DMS153 (cell line): ENCODE measurements at places on chromosomes 16 and 17.

DNA sequence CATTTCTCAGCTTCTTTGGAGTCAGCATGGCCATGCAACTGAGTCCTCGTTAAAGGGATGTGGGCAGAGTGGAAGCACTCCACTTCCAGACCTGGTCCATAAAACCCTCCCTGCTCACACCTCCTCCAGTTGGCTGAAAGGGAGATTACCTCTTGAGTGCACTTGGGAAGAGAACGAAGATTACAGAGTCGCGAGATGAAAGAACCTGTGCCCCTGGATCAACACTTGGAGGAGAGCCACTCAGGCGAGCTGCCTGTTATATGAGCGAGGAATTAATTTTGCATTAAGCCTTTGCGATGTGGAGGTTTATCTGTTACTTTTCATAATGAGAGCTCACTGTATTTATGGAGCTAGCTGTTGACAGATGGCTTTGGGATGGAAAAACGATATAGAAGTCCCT is 147.9 kb downstream of the MAF start:
- DNase-seq: no peak

DNA sequence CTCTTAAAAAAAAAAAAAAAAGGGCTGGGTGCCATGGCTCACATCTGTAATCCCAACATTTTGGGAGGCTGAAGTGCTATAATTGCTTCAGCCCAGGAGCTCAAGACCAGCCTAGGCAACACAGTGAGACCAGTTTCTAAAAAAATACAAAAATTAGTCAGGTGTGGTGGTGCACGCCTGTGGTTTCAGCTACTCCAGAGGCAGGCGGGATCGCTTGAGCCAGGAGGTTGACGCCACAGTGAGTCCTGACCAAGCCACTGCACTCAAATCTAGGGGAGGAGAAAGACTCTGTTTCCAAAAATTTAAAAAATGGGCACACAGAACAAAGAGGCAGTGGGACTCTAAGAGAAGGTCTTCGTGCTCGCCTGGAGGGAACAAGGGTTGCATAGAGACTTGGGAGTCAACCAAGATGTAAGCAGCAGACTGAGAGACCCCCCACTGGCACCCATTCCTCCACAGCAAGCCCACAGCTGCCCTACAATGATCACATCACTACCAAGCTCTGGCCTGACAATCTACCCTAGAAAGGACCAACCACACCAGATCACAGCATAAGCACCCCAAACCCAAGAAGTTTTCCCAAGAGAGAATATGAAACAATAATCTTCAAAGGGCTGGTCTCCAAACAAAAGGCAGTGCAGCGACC is 121.6 kb downstream of the ANKRD11 start:
- no peak for DNase-seq

DNA sequence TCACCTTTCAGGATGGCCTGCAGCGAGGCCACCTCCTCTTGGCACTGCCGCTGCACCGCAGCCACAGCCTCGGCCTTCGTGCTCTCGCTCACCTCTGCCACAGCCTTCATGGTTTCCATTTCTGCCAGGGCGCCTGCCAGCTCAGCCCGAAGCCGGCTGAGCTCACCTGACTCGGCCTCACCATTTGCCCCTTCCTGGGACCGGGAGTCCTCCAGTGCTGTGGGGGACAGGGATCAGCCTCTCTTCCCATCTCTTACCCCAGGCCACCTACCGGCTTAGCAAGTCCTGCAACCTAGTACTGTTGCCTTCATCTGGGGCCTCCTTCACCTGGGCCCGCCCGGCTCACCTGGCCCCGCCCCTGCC is 658 bp downstream of the RABEP2 start:
- no peak for DNase-seq

GRCh38 chr17:13940858-13941665 is 128.2 kb upstream of the COX10 start:
- no peak for DNase-seq

- DNase-seq: no peak
These were observed 19.4 kb downstream of the UNC45B start for GRCh38 chr17:35167046-35167445.

GRCh38 chr16:71622088-71622487 is 3.9 kb upstream of the MARVELD3 start:
- no peak for DNase-seq

DNA sequence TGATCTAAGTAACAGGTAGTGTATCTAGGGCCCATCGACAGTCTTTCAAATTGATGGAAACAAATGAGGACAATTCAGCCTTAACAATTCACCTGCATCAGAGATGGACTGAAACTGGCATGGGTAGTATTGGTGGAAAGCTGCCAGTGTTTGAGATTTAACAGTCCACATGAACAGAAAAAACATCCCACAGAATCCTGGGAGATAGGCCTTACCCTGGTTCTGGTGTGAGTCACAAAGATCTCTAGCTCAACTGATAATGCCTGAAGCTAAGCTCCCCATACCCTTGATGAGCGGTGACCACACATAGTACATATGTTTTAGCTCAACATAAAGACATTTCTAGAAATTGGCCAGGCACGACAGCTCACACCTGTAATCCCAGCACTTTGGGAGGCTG is 21.9 kb downstream of the CRK start:
- no peak for DNase-seq

- no peak for DNase-seq
These were observed 83.3 kb downstream of the RMI2 start for GRCh38 chr16:11428623-11428953.

DNA sequence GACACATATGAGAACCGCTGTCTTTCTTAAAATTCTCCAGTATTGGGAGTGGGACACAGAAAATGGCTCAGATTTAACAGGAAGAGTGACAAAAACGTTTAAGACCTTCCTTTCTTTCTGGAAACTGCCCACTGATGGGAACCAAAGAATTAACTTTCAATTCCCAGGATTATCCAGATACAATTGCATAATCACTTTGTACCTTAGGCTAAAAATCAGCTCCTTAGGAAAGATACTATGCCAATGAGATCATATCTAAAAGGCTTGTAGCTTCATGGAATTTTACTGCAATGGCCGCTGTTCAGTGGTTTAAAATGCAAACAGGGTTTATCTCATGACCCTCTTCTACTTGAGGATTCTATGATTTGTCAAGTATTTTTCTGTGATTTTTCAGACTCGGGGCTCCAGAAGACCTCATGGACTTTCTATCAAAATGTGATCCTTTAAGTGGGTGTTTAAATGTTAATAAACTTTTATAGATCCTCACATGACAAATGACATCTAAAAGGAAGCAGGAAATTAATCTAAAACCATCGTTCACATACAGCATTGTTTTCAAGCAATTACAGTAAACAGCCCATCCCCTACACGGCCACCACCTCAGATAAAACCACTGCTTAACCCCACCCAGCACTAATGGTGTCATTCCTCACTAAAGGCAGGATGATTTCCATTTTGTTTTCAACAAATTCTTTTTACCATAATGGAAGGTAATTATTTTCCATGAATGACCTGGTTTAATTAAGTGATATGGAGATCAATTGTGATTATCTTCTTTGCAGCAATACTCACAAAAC is 31.6 kb upstream of the ERN1 start:
- no peak for DNase-seq

DNA sequence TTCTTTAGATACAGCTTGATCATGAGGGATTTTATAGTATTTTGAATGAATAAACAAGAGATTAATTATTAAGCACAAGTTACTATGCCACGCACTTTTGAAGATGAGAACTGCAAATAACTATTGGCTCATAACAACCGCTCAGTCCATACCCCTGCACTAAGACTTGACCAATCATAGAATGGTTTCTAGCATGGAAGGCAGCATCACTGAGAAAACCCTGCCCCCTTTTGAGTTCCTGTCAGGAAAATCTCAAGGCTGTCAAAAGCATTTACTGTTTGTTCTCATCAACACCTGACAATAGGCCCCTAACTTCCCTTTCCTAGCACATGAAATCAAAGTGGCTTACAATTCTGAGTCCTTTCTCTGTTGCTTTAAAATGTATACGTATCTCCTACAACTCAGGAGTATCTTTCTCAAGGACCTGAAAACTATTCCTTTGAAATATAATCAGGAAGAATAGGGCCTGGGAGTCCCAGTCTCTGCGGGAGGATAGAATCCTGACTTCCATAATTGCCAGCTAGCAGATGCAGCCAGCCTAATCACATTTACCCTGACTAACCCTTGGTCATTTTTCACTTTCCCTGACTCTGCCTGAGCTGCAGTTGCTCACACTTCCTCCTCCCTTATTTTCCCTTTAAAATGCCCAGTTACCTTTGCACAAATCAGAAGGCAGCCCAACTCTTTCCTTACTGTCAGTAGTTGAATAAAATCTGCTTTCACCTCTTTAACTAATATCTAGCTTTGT is 9.1 kb upstream of the MMD start:
- DNase-seq: no peak

DNA sequence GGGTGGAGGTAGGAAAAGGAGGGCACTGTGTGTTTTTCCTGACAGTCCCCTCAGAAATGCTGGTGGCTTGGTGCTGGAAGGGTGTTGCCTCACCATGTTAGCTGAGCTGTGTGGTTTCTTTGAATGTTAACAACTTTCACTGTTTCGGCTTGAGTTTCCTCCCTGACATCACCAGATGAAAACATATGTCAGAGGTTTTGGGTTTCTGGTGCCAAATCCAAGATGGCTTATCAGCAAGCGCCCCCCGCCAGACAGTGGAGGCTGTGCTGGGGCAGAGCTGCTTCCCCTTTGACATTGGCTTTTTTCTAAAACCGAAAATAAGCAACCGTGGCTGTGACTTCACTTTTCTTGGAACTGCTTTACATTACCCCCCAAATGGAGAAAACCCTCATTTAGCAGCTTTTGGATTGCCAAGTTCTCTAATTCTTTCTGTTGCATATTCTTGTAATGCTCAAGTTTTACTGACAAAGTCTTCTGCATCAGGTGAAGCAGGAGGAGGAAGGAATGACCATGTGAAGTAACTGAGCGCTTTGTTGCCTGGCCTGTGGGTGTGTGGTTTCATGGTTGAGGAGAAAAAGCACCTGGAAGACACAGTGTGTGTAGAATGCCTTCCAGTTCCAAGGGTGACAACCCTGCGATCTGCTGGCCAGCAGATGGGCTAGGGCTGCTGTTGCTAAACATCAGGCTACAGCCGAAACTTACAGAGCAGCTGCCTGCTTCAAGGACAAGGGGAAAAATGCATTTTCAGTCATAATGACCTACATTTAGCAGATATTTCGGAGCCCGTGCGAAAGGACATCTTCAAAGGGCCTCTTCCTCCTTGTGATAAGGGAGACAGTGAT is 9.7 kb downstream of the RMI2 start:
- DNase-seq: no peak

- DNase-seq: no peak
These were observed 56.9 kb downstream of the WIPI1 start for GRCh38 chr17:68400404-68400735.

DNA sequence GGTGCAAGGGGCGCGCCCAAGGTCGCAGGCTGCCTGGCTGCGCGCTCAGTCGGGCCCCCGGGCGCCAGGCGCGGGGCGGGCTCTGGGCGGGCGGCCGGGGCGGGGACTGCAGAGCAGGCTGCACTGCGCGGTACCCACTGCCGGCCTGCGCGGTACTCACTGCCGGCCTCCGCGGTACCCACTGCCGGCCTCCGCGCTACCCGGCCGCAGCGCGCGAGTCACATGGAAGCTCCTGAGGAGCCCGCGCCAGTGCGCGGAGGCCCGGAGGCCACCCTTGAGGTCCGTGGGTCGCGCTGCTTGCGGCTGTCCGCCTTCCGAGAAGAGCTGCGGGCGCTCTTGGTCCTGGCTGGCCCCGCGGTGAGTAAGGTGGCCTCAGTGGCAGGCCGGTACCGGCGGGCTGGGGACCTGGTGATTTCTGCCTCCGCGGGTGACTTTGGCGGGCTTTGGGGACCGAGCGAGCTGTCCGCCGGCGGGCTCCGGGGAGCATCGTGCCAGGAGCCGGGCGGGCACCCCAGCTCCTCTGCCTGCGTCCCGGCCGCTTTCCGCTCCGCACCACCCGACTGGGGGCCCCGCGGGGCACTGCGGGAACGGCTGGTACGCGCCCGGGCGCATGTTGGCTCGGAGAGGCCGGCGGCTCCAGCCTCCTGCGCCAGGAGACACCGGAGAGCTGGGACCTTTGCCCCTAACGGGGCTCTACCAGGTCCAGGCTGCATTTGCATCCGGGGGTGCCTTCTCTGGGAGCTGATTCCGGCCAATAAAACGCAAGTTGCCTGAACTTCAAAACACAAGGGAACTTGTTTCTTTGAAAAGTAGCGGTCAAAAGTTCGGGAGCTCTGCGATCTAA is at the start of gene SLC47A1:
TSS of gene SLC47A1 (plus strand) at position 137 of the 844 bp plus-strand sequence. CDS start at position 223, 86 bp downstream.
- no peak for DNase-seq

DNA sequence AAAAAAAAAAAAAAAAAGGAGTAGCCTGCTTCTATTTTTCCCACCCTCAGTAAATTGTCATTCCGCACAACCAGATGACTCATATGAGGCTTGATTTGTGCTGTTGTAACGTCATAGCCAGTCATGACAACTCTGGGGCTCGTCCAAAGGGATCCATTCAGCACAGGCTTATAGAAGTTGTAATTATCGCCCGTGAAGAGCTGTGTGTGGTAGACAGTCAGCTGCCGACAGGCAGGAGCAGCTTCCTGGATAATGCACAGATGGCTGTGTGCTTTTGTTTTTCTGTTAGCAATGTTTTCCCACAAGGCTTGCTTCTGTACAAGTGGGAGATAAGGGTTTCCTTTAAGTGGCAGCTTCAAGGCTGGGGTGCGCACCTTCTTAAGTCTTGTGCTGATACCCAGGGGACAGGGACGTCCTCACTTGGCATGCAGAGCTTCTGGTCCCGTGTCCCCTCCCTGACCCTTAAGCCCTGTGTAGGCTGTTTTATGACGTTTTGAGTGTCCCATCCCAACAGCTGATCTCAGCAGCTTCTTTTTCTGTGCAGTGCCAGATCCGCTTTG is 26.0 kb downstream of the SNX29 start:
- peak; percentile 86 for DNase-seq

DNA sequence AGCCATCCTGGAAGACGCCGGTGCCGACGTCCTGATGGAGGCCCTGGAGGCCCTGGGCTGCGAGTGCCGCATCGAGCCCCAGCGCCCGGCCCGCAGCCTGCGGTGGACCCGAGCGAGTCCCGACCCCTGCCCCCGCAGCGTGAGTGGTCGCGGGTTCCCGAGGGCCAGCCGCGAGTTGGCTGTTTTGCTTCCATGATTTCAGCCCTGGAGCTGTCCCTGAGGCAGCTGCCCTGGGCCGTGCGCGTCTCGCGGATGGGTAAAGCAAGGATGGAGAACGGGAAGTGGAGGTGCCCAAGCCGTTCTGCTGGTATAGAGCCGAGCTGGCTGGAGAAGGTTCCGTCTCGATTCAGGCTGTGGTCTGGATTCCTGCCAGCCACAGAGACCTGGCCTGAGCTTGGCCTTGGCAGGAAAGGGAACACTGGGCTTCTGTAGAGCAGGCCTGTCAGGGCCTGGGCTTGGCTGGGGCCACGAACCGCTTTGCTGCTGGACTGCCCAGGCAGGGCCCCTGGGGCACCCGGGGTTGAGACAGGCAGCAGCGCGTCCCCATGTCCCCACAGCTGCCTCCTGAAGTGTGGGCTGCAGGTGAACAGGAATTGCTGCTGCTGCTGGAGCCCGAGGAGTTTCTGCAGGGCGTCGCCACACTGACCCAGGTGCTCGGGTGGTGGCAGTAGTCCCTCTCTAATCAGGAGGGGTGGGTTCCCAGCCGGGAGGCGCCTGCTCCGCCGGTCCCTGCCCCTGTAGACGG is 941 bp upstream of the MRPS34 start:
- DNase-seq: no peak

GRCh38 chr16:29813644-29814562 is 1.9 kb downstream of the PRRT2 start:
- no peak for DNase-seq

- no peak for DNase-seq
These were observed 4.8 kb downstream of the PPP1R9B start for GRCh38 chr17:50145532-50146229.
